ENCODE measurements at places on chromosomes 7 and 10.

DNA sequence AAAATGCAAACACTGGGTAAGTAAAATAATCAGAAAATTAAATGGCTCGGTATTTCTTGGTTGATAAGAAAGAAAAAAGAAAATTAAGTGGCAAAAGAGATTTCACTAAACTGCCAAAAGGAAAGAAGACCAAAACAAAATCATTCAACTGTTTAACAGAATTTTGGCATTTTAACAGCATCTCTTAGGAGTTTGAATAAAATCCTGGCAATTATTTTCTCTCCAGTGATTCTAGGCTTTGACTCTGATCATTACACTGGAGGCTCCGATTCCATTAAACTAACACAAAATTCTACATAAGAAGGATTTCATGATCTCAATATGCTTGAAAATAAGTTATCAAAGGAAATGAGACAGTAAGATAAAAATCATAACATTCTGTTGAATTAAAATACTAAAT lies 62.3 kb downstream of the ARHGAP21 start:
- no peak for DNase-seq

- DNase-seq, result no peak
Observed at GRCh38 chr7:130491841-130492522, at the start of gene MEST. MEST (plus strand) TSS chr7:130492085; CDS start chr7:130492314, 229 bp downstream.

GRCh38 chr10:33832124-33832787 lies 497.8 kb upstream of the NRP1 start:
- DNase-seq, result no peak

DNA sequence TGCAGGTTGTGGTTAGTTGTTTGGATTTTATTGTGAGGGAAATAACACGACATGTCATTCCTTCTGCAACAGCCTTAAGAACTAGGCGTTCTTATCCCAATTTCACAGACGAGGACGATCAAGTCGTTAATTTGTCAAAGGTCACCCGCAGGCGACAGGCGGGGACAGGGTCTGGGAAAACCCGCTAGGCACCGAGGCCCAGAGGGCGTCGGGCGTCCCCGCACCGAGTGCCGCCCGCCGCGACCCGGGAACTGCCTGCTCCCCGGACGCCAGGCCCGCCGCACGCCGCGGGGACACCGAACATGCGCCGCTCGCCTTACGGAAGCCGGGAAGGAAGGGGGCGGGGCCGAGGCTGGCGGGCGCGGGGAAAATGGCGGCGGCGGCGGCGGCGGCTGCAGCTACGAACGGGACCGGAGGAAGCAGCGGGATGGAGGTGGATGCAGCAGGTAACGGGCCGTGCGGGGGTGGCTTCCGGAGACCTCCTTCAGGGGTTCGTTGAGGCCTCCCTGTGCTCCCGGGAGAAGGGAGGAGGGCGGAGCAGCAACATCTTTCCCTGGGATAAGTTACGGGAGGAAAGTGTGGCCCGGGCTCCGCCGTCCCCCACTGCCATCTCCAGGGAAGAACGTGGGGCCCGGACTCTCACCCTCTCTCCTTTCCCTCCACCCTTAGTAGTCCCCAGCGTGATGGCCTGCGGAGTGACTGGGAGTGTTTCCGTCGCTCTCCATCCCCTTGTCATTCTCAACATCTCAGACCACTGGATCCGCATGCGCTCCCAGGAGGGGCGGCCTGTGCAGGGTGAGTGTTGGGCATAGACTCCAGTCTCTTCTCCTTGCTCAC lies at the start of gene COPS6:
Gene COPS6, plus strand, starts transcription at position 349 of the 837 bp plus-strand sequence. Its CDS starts 22 bp downstream, at position 371.
- peak; percentile 83 for DNase-seq

DNA sequence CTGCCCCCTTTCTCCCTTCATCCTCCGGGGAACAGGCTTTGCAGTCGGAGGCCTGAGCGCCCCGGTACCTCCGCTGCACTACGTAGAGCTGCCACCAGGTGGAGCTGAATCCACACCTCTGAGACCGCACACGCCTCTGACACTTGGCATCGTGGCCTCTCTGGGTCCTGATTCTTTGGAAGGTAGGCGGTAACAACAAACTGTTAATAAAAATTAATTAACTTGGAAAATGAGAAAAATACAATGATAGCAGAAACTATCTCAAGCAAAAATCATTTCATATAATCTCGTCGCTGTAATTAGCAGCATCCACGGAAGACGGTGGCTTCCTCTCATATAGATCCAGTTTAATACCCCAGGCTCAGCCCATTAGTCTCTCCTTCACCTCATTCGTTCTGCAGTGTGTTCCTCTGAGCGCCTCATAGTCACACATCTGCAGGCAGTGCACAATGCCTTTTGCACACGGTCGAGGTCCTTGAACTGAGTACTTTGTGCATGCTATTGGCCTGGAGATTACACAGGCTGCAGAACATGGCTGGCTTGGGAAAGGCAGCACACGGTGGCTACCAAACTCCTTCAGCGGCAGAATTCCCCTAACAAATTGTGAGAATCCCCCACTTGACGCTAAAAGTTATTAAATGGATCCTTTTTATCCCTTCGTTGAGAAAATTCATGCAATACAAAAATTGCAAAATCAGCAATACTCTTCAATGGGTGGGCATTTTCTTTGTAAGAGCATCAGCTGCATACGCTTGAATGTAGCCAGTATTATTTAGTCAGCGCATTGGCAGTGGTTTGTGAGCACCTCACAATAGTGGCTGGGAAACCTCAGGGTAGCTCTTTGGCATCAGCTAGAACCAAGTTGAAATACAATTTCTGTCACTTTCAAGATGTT lies 18.7 kb downstream of the OR9A2 start:
- peak; percentile 71 for DNase-seq

DNA sequence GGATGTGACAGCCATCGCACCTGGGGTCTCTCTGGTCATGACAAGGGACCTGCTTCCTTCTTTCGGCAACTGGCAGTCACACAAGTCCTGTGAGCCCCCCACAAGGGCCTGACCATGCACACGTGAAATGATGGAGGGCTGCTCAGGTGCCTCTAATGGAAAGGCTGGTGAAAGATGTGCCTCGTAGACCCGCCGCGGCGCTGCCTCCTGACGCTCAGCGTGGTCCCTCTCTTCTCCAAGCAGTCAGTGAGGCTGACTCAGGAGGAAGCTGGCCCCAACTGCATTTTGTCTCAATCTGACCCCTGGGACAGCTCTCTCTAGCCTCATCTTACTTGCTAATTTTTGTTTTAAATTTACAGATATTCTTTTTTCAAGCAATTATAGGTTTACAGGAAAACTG lies 100.9 kb downstream of the MAD1L1 start:
- no peak for DNase-seq

DNA sequence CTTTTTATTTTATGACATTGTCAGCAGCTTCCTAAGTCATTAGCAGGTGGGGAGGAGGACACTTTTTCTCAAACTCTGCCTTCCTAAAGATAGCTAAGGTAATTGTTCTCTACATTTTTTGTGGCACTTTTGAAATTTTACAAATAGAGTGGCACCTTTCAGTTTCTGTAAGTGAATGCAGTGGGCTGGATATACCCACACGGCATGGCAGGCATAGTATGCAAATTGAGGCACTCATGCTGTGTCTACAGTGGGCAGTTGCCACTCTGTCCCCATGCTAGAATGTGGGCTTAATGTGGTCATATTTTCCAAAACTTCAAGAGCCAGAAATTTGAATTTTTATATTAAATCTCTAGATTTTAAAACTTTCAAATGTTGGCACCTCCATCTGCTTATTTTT lies 12.8 kb upstream of the SH3PXD2A start:
- DNase-seq, result no peak

DNA sequence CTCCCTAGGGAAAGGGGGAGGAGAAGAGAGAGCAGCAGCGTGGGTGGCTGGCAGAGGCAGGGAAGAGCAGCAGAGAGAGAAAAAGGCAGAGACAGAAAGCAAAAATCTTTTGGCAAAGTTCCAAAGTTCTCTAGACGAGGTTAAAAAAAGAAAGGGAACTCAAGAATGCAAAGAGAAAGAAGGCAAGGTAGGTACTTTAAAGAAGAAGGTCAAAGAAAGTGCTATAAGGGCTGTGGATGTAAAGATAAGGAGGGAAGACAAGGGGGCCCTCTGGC lies 20.2 kb upstream of the OPTN start:
- no peak for DNase-seq
